ENCODE measurements at places on chromosomes 5 and 9.

- peak; percentile 55 for DNase-seq
Measured at GRCh38 chr5:72451741-72452505, 55.3 kb downstream of the ZNF366 start.

DNA sequence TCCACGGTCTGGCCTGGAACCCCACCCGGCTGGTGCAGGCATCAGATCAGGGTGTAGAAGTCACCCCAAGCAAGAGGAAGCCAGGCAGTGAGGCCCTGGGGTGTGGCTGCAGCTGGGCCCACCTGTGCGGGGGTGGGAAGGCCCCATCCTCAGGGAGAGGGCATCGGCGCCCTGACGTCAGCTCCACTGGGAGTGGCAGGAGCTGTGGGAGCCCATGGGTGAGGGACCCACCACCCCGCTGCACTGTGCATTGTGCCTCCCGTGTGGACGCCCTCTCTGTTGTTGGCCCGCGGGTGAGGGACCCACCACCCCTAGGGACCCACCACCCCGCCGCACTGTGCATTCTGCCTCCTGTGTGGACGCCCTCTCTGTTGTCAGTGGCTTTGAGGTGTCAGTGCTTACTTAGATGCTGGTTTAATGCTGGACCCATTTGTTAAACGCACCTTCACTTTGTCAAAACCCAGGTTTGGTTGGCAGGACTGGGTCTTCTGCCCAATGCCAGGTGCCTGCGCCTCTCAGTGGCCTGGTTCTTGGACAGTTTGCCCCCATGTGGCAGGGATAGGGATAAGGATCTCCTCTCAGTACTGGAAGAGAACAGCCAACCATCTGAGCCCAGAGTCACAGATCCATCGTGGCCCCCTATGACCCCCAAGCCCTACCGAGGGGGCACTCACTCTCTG lies 6.9 kb upstream of the EXOC3 start:
- DNase-seq = no peak

DNA sequence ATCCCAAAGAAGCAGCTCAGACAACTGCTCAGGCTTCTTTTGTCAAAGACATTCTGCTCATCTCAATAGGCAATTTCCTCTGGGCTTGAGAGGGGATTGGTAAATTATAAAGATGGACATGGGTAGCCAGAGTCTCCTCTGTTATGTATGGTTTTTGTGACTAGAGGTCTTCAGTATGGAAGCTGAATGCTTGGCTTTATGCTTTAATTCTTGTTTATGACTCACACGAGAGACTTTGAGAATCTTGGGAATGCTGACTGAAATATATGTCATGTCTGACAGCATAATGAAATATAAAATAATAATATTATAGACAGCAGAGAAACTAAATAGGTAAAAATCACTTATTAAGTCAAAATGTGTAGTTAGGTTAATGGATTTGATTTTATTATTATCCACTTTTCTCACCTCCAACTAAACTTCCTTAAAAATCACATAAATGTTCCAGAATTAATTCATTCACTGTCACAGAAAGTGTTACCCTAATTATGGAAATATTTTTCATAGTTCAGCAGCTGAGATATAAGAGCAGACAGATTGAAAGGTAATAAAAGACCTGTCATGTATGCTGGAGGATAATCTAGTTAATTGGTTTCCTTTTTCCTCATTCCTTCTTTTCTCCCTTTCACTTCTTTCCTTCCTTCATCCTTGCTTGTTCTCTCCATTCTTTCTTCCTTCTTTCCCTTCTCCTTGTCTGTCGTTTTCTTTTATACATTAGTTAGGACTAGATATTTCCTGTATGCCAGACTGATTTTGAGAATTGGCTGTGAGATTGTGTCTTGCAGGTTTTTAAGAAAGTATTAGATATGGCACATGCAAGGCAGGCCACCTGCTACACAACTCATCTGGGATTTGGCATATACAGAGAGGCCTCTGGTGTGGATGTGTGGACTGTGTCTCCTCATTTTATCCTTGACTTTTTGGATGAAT lies 1866.1 kb upstream of the NUDT12 start:
- DNase-seq = no peak

DNA sequence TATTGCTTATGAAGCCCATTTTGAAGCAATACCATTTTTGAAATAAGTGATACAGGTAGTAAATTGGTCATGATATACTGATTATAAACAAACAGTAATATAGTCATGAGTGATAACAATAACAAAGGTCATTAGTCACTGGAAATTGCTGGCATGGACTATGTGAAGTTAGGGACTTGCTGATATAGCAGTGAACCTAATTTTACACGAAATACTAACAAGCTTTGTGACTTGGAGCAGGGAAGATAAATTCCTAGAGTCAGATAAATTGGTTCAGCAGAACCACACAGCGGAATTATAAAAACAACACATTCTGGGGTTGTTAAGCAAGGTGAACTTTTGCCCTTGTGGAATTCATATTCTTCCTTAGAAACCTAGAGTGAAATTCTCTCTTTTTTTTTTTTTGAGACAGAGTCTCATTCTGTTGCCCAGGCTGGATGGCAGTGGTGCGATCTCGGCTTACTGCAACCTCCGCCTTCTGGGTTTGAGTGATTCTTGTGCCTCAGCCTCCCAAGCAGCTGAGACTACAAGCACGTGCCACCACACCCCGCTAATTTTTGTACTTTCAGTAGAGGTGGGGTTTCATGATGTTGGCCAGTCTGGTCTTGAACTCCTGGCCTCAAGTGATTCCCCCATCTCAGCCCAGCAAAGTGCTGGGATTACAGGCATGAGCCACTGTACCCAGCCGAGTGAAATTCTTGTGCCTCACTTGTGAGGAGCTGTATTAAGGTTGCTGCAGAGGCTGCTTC lies 6.0 kb downstream of the UGCG start:
- no peak for DNase-seq
